NCI-H2029 treated with DMSO at 0.1 percent for 48 hours (cell line): ENCODE measurements at places on chromosomes 5 and 9.

- DNase-seq: peak; percentile 71
Observed at GRCh38 chr5:91382530-91383026, 539 bp downstream of the ARRDC3 start.

GRCh38 chr9:121026260-121026691 lies 23.8 kb downstream of the C5 start:
- no peak for DNase-seq

DNA sequence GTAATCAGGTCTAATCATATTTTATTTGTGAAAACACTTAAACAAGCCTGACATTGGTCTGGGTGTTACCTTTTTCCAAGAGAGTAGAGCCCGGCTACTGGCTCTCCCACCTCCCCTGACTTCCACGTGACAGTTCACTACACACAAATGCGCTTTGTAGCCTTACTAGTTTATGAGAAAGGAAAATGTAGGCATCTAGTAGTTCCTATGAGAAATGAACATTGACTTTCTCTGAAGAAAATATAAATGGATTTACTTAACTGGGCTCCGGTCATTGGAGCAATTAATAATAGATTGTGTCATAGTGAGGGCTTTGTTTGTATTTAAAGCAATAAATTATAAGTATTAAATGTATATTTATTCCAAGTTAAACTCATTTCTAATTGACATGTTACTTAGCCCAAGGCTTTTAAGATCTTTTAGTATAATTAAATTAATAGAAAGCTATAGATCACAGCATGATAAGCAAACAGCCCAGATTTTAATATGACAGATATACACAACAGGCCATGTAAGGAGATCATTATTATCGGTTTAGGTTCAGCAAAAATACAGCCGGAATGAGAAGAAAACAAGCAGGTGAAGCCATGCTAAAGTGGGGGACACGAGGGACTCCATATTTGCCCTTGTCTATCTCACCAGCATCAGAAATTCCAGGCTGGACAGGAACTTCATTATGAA lies 756.5 kb upstream of the ADAMTS16 start:
- no peak for DNase-seq

DNA sequence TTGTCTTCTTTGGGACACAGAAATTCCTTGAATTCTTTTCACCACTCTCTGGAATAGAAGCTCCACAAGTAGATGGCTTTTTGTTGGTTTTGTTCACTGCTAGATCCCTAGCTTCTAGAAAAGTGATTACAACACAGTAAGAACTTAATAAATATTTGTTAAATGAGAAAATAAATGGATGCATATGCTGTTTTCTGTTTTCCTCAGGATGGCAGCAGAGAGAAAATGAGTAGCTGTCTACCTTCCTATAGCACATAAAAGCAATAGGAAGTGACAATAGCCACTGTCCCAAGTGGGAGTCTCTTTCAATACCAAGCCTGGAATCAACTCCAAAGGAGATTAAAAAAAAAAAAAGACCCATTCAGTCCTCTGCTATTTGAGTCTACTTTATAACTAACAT lies 100.6 kb upstream of the NREP start:
- no peak for DNase-seq

DNA sequence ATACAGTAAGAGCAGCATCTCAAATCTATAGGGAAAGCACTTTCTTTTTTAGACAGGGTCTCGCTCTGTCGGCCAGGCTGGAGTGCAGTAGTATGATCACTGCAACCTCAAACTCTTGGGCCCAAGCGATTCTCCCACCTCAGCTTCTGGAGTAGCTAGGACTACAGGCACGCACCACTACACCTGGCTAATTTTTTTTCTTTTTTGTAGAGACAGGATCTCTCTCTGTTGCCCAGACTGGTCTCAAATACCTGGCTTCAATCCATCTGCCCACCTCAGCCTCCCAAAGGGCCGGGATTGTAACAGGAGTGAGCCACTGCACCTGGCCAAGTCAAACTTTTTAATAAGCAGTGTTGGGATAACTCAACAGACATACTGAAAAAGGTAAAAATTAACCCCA lies 107.6 kb downstream of the SIL1 start:
- no peak for DNase-seq

- no peak for DNase-seq
Observed at GRCh38 chr5:6832994-6833393, 119.8 kb downstream of the TENT4A start.

- no peak for DNase-seq
Observed at GRCh38 chr5:143233031-143233430, 170.5 kb downstream of the NR3C1 start.

GRCh38 chr5:172142709-172143215 lies 45.3 kb downstream of the STK10 start:
- no peak for DNase-seq

GRCh38 chr9:133715866-133716563 lies 22.1 kb downstream of the SARDH start:
- DNase-seq: no peak

GRCh38 chr9:6006749-6007057 lies 8.7 kb downstream of the RANBP6 start:
- no peak for DNase-seq

- no peak for DNase-seq
Observed at GRCh38 chr5:173093606-173094005, 37.5 kb downstream of the CREBRF start.

GRCh38 chr5:159100025-159100781 lies 487 bp upstream of the EBF1 start:
- peak; percentile 35 for DNase-seq

- no peak for DNase-seq
Observed at GRCh38 chr9:115034801-115035200, 83.2 kb downstream of the TNC start.

GRCh38 chr5:14521748-14522147 lies 59.8 kb upstream of the OTULINL start:
- DNase-seq: no peak

DNA sequence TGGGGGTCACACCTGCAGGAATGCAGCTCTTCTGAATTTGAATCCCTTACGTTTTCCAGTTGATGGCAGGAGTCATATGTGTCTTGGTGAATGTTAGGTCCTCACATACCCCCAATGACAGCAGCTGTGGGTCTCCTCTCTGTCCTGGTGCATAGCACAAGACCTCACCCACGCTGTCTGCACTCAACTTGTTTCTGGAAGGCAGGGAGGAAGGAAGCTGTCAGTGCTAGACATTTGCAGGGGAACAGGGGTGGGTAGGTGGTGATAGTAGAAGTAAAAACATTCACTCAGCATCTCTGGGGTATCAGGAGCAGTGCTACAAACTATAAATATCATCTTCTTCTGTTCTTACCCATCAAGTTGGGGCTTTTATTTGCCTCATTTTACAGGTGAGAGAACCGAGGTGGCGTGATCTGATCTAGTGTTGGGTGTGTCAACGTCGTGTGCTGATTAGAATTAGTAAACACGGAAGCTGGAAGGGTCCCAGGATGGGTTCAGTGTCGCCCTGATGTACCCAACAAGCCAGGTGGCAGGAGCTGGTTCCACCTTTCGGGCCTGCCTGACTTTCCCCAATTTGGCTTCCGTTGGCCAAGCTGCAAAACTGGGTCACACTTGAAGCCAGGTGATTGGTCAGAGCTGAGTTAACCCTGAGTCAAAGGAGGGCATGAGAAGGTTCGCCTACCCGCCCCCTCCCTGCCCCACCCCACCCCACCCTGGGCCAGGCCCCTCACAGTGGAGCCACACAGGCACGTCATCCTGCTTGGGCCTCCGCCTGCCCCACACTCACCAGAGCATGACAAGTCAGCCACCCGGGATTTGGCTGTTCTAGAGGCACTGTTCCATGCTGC lies 15.8 kb downstream of the ERGIC1 start:
- no peak for DNase-seq

GRCh38 chr5:67014957-67015400 lies 181.6 kb downstream of the CD180 start:
- no peak for DNase-seq

GRCh38 chr9:133862585-133863256 lies 124.6 kb upstream of the SARDH start:
- DNase-seq: no peak

- DNase-seq: peak; percentile 41
Observed at GRCh38 chr5:90941002-90941720, 382.6 kb downstream of the ADGRV1 start.

DNA sequence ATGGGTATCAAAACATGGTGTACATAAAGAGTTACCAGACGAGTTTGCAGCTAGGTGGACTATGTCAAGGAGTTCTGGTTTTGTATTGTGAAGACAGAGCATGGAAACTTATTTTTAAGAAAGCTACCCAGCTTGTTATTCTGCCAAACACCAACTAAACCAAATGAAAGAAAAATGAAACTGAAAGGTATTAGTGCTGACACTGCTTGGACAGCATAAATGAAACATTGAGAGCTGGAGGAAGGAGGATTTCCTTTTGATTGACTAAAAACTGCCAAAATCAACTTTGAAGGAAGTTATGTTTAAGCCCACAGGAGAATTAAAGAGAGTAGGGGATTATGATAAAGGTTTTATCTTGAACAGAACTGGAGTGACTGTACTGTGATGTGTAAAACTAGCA lies 766.2 kb downstream of the PTPRD start:
- no peak for DNase-seq
